ENCODE measurements at places on chromosomes 1 and 21. TPM values are rescaled to one million over a fixed set of nuclear protein-coding genes. Genes with fewer than 3 reads are reported as not detected.

DNA sequence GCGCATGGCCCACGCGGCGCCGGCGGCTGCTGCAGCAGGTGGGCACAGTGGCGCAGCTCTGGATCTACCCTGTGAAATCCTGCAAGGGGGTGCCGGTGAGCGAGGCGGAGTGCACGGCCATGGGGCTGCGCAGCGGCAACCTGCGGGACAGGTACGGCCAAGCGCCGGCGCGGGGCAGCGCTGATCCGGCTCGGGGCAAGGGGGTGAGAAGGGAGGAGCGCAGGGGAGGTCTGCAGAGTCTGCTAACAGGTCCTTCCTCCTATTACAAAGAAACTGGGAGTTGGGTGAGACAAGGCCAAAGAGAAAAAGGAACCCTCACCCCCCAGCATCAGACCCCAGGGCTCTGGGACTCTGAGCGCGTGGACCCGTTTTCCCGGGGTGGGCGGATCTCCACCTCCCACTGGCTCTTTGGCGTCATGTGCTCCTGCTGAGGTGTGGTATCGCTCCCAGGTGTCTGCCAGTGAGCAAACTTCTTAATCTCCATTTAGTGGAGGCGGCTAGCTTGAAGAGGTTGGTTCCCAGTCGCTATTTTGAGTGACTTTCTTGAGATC lies 431 bp downstream of the MTARC1 start:
- DNase-seq = no peak

GRCh38 chr1:80799457-80799856 lies 1001.3 kb upstream of the ADGRL2 start:
- DNase-seq = no peak

DNA sequence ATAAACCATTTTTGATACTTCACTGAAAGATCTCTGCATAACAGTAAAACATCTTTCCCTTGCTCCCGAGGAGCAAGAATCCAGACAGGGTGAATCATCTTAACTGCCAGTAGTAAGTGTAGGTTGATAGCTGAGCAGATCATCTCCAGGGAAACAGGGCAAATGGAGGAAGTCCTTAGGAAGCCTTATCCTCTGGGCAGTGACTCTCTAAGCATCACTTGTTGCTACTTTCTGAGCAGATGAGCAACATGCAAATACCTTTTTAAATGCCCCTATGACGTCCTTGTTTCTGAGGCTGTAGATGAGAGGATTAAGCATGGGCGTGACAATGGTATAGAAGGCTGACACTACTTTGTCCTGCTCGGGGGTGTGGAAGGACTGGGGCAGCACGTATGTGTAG lies 8.9 kb downstream of the OR2T11 start:
- no peak for DNase-seq

S100A8 gene
- 42.5 TPM for total RNA-seq

DNA sequence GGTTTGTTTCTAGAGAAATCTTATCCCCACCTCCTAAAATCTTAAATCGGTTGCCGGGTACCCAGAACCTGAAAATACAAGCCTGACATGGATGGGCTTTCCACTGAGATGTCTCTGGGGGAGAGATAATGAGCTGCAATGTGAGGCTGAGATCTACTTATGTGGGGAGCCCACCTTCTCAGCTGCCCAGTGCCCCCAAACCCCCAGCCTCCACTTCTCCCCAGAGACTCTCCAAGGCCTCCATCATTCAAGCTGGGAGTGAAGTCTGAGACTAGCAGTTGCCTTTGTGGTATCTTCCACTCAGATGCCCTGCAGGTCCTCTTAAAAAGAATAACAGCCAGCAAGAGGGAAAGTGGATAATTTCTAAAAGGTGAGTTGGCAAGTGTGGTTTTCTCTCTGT lies 11.7 kb upstream of the ACTRT2 start:
- no peak for DNase-seq

- no peak for DNase-seq
These were observed 18.0 kb downstream of the IER5 start for GRCh38 chr1:181106479-181106878.

RNU1-2 gene
- total RNA-seq = 9,391 TPM

DNA sequence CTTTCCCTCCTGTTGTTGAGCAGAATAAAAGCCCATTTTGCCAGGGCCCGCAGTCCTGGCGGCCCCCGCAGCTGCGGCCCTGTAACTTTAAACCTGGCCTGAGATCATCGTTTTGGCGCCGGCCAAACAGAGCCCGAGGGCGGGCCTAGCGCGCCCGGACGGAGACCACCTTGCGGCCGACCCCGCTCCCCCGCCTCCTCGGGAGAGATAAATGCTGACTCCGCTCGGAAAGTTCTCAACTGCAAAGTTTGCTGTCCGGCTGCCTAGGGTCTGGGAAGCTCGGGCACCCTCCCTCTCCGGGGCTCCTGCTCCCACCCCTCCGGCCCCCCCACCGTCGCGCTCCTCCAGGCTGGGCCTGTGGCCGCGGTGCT lies at the start of gene PDPN:
PDPN (plus strand) TSS at position 238 of the 371 bp plus-strand sequence. CDS start 202 bp downstream, outside the sequence.
- DNase-seq = peak; percentile 69

DNA sequence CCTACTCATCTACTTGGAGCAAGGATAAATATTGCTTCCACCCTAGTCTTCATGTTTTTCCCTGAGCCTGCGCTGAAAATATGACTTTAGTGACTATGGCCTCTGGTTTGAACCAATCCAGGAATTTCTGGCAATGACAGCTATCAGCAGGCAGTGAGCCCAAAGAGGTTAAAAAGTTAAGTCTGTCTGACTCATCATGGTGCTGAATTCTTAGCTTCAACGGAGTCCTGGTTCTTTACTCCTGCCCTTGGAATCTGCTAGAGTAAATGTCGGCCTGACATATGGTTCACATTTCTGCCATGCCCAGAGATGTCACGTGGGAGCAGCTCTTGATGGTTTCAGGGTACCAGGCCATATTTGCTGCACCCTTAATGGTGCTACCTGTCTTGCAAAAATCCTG lies 351.6 kb upstream of the PLXNA2 start:
- no peak for DNase-seq

TAS1R1 gene
- total RNA-seq = not detected

KCNE2 gene
- total RNA-seq = not detected

ADGRL2 gene
- 37.9 TPM for total RNA-seq

IL22RA1 gene
- total RNA-seq = 0.16 TPM

GRCh38 chr1:113192242-113192641 lies 119.2 kb downstream of the LRIG2 start:
- no peak for DNase-seq

DNA sequence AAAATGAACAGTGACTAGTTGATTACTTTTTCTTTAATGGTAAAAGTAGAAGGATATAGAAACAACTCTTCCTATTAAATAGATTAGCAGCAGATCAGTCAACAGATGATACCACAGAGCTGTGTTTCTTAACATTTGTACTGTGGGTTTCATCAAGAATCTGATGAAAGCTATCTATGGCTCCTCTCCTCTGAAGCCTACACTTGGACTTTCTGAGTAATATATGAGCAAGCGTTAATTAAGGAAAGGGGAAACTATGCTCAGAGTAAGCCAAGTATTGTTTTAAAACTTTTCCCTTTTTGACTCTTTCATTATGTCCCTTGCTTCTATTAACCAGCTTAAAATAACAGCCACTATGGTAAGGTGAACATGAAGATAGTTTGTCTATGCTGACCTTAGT lies 10.8 kb downstream of the ARID4B start:
- no peak for DNase-seq

DNA sequence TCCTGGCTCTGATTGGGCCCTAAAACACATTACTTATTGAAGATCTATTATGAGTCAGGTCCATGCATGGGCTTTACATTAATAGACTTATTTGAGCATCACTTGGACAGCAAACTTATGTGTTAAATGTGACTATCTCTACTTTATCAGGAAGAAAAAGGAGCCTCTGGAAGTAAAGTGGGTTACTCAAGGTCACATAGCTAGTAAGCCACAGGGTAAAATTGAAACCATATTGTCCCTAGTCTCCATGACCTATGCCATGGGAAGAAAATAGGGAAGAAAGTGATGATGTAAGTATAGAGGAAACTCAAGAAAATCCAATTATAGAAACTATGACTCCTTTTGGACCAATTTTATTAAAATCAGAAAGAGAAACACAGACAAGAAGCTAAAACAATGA lies 555.3 kb downstream of the NUF2 start:
- DNase-seq = no peak

GRCh38 chr1:221279146-221279545 lies 399.9 kb downstream of the HLX start:
- no peak for DNase-seq

GRCh38 chr1:168420177-168420576 lies 123.6 kb downstream of the XCL2 start:
- DNase-seq = no peak

DNA sequence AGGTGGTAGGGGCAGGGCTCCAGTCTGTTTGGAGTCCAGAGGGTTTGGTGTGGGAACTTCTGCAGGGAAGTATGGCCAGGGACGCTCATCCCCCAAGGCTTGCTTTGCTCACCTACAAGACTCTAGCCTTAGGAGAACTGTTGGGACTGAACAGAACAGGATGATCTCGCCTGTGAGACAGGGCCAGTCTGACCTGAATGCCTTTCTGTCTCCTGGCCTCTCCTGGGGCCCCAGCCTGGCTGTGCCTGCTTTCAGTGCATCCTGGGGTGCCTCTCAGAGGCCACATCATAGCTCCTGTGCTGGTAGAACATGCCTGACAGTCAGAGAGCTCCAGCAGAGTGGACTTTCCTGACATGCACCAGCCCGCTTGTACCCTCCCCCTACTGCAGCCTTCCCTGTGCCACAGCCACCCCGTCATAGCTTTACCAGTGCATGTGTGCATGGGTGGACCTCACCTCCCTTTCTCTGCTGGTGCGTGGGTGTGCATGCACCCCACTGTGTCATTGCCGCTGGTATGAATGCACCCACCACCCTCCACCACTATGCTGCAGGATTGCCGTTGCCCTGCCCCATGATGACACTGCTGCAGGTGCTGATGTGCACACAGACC lies 165.8 kb downstream of the GIPC2 start:
- no peak for DNase-seq

DNA sequence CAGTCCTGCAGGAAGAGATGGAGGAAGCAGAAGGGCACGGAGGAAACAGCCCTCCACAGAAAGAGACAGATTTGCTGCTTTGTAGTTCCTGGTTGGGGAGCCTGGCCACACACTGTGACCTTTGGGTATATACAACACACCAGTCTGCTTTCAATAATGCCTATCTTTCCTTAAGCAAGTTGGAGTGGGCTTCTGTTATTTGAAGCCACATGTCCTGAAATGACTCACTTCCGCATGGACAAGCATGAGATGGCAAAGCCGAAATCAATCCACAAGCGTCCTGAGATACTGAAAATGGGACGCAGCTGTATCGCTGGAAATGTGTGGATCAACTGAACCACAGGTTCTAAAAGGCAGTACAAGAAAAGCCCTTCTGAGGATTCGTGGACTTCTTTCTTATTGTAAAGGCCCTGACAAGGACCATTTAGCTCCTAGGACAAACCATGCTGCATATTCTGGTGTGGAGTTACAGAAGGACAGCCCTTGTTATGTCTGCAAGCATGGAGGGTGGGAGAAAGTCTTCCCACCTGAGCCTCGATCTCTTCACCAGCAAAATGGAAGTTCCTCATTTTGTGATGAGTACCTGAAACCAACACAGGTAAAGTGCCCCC lies 22.7 kb upstream of the FHAD1 start:
- DNase-seq = no peak

DNA sequence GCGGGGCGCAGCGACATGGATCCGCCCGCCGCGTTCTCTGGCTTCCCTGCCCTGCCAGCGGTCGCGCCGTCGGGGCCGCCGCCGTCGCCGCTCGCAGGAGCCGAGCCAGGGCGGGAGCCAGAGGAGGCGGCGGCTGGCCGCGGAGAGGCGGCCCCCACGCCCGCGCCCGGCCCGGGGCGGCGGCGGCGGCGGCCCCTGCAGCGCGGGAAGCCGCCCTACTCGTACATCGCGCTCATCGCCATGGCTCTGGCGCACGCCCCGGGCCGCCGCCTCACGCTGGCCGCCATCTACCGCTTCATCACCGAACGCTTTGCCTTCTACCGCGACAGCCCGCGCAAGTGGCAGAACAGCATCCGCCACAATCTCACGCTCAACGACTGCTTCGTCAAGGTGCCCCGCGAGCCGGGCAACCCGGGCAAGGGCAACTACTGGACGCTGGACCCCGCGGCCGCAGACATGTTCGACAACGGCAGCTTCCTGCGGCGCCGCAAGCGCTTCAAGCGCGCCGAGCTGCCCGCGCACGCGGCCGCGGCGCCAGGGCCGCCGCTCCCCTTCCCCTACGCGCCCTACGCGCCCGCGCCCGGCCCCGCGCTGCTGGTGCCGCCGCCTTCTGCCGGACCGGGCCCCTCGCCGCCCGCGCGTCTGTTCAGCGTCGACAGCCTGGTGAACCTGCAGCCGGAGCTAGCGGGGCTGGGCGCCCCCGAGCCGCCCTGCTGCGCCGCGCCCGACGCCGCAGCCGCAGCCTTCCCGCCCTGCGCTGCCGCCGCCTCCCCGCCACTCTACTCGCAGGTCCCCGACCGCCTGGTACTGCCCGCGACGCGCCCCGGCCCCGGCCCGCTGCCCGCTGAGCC lies 459 bp downstream of the FOXE3 start:
- no peak for DNase-seq

DNA sequence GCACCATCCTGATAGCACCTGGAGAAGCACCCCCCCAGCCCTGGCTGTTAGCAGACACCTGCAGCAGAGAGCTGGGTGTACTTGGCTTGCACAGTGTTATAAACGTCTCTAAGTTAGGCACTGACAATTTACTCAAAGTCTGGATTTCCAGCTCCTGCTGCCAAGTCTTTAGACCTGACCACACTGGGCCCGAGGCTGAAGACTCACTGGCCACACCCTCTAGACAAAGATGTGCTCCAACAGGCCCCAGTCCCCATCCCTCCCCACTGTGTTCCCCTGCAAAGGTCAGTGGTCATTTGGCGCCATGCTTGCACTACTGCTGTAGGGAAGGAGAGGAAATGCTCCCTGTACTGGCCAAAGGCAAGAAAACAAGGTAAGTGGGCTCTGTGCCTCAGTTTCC lies 31.1 kb downstream of the PADI6 start:
- no peak for DNase-seq

- DNase-seq = no peak
These were observed 39.2 kb upstream of the ADAMTS1 start for GRCh38 chr21:26884436-26884835.

DNA sequence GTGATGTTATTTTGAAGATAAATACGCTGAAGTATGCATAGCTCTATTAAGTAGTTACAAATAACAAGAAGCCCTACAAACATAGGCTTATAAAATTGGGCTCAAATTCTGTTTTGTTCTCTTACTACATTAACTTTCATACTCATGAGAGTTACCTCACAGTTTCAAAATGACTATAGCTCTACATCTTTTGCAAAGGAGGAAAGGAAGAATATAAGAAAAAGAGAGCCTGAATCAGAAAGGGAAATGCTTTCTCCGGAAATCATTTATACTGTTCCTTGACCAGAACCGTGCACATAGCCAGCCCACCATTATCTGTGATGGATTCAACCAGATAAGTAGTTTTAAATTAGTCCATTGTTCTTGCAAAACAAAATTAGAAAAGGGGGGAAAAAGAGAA lies 1252.1 kb downstream of the NCAM2 start:
- no peak for DNase-seq

DNA sequence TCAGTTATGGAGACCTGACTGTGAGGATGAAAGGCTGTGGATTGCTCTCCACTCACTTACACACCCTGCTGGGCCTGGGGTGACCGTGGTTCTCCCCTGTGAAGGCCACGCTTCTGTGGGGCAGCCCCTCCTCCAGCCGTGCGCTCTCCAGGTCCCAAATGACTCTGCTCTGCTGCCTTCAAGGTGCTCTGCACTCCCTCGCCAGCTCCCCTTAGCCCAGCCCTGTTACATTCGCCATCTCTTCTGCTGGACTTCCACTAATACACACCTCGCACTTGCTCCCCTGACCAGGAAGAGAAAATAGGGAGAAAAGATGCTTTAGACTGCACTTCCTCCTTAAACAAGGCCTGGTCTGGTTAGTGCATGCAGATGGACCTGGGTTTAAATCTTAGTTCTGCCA lies 24.6 kb downstream of the OPTC start:
- DNase-seq = no peak
